Activated CD4-positive, alpha-beta memory T cell treated with anti-CD3 and anti-CD28 coated beads for 36 hours (primary cell): ENCODE measurements at places on chromosomes 11 and 22. TPM values are rescaled to one million over a fixed set of nuclear protein-coding genes. Genes with fewer than 3 reads are reported as not detected.

The DCDC1 gene
- total RNA-seq, result 0.21 TPM

The DGCR6 gene
- 0.80 TPM for total RNA-seq

The LRRC4C gene
- not detected for total RNA-seq

The CLCF1 gene
- total RNA-seq, result 0.45 TPM

The C11orf86 gene
- total RNA-seq, result not detected

The ACR gene
- total RNA-seq, result not detected

The PRAME gene
- not detected for total RNA-seq

The WT1 gene
- total RNA-seq, result not detected

The THY1 gene
- total RNA-seq, result 5.4 TPM

The CASP4 gene
- total RNA-seq, result 58.3 TPM

The TP53AIP1 gene
- total RNA-seq, result not detected

The PPP6R2 gene
- total RNA-seq, result 41.2 TPM
